Smooth muscle cell of the brain vasculature (primary cell): ENCODE measurements at places on chromosomes 6 and 20.

DNA sequence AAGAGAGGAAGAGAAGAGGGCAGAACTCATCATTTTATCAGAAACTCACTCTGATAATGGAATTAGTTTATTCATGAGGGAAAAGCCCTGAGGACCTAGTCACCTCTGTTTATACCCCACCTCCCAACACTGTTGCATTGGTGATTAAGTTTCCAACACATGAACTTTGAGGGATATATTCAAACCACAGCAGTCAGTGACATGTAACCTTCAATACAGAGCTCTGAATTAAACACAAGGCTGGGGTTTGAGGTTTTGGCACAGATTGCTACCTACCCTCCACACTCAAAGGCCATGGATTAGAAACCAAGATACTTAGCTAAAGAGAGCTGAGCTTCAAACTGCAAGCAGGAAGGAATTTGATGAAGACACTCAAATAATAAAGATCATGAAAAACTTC is 48.5 kb upstream of the MOCS1 start:
- no peak for DNase-seq

- peak; percentile 49 for DNase-seq
These were observed 4.3 kb downstream of the REV3L start for GRCh38 chr6:111478749-111479148.

GRCh38 chr6:154605178-154605881 is 94.8 kb upstream of the CNKSR3 start:
- no peak for DNase-seq

GRCh38 chr6:75300531-75300855 is 15.9 kb upstream of the TMEM30A start:
- no peak for DNase-seq

DNA sequence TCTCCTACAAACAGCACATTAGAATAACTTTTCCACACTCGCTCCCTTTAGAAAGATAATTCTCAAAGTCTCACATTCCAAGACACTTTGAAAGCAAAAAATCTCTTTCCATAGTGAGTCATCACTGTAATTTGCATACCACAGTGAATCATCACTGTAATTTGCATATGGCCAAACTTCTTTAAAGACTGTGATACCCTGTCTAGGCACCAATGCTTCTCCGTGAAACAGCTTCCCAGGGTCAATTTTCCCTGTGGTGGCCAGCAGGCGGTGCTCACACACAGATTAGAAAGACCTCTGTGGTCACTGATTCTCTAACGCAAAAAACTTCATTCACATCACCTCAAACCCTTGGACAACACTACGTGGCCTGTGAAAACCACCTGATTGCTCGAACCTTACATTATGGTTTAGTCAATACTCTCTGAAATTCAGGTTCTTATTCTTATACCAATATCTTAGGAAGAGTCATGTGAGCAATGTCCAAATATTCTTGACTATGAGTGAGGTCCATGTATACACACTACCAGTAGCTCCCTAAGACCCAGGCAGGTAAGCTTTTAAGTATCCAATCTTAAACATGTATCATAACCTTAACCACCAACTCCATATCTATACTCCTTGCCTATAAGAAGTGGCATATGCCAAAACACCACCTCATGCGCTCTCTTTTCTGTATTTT is 78.5 kb upstream of the PHACTR1 start:
- DNase-seq: no peak

DNA sequence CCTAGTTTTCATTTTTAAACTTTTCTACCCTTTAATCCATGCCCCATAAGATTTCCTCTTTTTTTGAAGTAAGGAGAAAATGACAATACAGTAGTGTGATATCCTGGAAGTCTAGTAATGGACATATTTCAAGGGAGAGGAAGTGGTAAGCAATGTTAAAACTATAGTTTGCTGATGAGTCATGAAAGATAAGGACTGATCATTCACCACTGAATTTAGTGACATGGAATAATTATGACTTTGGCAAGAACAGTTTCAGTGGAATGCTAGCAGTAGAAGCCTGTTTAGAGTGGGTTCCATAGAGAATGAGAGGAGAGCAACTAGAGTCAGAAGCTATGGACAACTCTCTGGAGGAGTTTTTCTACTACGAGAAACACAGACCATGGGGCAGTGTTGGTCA is 24.9 kb upstream of the SLC2A12 start:
- DNase-seq: no peak

GRCh38 chr20:61515922-61516321 is 263.9 kb downstream of the CDH4 start:
- no peak for DNase-seq

DNA sequence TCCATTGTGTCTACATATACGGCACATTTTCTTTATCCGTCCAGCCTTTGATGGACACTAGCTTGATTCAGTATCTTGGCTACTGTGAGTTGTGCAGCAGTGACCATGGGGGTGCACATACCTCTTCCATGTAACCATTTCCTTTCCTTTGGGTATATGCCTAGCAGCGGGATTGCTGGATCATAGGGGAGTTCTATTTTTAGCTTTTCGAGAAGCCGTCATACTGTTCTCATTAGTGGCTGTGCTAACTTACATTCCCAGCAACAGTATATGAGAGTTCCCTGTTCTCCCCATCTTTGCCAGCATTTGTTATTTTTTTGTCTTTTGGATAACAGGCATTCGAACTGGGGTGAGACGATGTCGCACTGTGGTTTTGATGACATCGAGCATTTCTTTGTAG is 395.0 kb downstream of the SMOC2 start:
- DNase-seq: no peak

DNA sequence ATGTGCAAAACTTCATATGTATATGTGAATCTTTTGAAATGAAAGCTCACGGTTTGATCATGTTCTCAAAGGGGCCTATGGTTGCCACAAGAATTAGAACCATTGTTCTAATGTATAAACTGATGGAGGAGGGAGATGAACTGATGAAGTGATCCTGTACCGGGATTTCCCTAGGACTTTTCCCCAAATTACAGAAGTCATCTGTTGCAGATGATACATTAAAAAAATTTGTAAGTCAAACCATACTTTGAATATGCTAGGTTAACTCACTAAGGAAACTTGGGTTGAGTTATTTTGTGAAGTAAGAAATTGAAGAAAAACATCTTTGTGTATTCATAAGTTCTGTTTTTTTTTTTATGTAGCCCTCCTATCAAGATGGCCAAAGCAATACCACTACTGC is 33.9 kb upstream of the RNF144B start:
- no peak for DNase-seq

DNA sequence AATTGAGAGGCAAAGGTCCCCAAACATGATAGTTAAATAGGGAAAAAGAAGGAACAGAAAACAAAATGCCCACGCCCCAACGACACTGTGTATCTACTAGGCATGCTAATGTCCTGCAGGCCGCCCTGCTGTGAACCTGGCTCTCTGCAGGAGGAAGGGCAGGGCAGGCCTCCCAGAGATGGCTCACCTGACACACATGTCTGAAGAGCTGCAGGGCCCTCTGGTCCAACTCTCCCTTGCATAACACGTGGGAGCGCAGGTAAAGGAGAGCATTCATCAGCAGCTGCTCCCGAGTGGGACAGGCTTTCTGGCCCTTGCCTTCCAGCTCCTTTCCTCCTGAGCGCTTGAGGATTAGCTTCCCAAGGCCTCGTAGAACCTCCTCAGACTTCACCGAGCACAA is 53.7 kb upstream of the LYRM2 start:
- no peak for DNase-seq

GRCh38 chr6:150420926-150421325 is 52.1 kb downstream of the IYD start:
- DNase-seq: no peak

DNA sequence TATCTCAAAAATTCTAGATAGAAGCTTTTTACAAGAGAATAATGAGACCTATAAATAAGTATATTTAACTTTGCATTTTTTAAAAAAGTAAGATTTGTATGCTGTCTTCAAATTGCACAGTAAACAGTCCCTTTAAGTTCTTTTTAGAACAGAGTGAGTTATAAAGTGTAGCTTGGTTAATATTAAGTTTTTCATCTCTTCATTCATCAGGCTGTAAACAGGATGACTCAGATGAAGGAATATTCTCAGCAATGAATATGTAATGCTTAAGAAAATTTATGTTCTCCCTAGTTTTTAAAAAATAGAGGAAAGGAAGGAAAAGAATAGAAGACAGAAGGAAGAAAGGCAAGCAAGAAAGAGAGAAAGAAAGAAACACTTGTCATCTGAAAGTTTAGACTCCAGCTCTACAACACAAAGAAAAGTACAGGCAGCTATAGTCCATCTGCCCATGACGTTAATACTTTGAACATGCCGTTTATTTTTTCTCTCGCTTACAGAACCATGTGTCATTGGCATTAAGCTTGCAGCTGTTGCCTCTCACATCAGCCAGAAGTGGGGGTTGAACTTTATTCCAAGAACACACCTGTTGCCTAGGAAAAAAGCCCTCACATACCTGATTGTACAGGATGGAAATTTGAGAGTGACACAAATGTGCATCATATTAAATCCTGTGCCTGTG is 36.1 kb downstream of the CAP2 start:
- no peak for DNase-seq

DNA sequence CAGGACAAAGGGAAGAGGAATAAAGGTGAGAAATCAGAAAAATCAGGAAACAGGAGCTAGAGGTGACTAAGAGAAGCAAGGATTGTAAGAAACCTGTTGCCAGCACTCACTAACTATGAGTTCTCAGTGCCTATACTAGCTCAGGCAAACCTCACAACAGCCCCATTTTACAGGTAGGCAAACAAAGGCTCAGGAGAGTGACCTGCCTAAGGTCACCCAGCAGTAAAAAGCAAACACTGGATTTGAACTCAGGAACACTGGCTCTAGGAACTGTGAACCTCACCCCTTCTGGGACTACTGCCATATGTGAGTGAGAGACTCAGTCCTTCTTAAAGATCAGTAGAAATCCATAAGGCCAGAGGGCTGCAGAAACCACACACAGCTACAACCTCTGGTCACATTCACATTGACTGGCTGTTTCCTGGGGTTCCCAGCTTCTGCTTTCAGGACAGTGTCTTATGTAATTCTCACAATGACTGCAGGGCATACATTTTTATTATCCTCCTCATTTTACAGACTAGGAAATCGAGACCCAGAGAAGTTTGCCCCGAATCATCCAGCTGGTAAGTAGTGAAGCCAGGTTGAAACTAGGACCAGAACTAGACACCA is 80.7 kb upstream of the MAFB start:
- no peak for DNase-seq

DNA sequence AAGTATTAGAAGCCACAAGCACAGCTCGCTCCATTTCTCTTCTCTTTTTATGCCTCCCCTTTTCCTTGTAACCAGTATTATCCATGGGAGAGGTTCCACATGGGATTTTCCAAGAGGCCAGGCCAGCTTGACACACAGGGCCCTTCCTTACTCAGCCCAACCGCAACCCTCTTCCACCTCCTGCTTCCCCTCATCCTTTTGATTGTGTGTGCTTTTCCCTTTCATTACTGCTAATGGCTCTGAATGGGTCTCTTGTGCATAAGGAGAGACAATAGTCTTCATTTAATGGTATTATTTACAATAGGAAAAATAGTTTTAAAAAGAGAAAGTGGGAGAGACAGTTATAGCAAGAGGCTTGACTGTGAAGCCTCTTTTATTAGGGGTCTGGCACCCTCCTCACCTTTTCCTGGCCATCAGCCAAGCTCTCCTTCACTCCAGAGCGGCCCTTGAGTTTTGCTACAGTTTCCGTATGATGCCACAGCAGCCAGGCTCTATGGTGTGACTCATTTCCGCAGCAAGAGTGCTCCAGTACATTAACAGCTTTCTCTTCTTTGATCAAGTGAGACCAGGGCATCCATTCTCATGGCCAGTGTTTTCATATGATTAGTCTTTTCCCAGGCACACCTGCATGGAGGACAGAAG is 579.5 kb downstream of the TFAP2B start:
- no peak for DNase-seq

GRCh38 chr20:434221-434620 is 26.1 kb downstream of the RBCK1 start:
- no peak for DNase-seq

GRCh38 chr6:82878812-82879211 is 186.8 kb downstream of the UBE3D start:
- peak; percentile 76 for DNase-seq

GRCh38 chr6:125203395-125203794 is 49.8 kb downstream of the TPD52L1 start:
- no peak for DNase-seq

DNA sequence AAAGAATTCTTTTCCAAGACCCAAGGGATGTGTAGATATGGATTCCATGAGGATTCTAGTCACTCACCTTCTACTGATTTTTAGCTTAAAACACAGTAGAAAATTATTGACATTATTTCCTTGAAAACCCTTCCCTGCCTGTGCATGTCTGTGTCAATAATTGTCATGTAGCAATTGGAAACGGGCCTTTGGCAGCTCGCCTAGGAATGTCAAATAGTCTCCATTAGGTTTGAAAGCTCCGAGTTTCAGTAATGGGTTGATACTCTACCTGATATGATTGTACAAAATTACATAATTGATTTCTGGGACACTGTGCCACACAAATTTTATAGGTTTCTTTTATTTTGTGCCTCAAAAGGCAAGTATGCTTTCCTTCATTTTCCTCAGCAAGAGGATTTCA is 515.2 kb upstream of the ARID1B start:
- DNase-seq: no peak
